ENCODE measurements at places on chromosomes 7 and 10.

- DNase-seq, result no peak
Measured at GRCh38 chr10:15760681-15761080, 41.0 kb upstream of the ITGA8 start.

DNA sequence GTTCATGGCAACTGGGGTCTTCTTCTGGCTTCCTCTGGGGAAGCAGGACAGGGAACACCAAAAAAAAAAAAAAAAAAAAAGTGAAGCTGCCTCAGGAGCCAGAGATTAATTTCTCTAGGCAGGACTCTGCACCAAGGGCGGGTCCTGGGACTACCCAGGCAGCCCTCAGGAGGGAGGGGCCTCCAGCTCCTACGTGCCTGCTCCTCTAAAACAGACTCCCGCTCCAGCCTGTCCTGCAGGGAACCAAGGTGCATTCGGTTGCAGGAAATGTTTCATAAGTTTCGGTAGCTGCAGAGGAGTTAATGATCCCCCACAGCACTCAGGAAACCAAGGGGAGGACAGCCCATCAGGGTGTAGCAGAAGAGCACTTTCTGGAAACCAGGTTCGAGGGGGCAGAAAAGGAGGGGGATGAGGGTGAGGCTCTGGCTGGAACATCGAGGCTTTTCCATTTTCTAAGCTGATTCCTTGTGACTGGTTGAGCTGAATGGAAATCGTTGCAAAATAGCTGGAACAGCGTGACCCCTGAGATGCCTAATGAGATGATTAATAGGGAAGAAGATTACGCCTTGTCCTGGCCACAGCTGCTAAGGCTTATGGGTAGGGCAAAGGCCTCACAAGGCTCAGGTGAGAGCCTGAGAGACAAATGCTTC lies 84.2 kb downstream of the STRA8 start:
- DNase-seq, result no peak

- no peak for DNase-seq
Measured at GRCh38 chr10:93198401-93199131, 124.9 kb downstream of the CYP26A1 start.

GRCh38 chr7:65927489-65928448 lies 54.2 kb downstream of the GUSB start:
- DNase-seq, result no peak

DNA sequence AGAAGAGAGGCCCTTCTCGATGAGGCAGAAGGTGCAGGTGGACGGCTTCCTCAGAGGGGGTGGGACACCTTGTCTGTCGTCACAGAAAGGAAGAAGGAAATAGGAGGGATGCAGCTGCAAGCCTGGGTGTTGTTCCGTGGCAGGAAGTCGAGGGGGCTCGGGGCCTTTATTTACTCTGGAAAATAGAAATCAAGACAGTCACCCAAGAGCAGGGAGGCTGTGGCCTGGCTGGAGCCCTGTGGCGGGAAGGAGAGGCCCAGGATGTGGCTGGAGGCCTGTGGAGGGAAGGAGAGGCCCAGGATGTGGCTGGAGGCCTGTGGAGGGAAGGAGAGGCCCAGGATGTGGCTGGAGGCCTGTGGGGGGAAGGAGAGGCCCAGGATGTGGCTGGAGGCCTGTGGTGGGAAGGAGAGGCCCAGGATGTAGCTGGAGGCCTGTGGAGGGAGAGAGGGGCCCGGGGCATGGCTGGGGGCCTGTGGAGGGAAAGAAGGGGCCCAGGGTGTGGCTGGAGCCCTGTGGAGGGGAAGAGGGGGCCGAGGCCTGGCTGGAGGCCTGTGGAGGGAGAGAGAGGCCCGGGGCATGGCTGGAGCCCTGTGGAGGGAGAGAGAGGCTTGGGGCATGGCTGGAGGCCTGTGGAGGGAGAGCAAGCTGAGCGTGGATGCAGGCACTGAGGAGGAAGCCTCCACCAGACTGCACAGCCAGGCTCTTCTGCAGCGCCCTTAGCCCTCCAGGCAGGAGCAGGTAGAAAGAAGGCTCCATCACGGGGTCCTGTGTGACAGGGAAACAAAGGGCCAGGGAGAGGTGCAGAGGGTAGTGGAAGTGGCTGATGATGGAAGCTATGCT lies 97.3 kb upstream of the SFMBT2 start:
- no peak for DNase-seq

- DNase-seq, result no peak
Measured at GRCh38 chr7:17007841-17008240, 126.1 kb upstream of the AGR3 start.

DNA sequence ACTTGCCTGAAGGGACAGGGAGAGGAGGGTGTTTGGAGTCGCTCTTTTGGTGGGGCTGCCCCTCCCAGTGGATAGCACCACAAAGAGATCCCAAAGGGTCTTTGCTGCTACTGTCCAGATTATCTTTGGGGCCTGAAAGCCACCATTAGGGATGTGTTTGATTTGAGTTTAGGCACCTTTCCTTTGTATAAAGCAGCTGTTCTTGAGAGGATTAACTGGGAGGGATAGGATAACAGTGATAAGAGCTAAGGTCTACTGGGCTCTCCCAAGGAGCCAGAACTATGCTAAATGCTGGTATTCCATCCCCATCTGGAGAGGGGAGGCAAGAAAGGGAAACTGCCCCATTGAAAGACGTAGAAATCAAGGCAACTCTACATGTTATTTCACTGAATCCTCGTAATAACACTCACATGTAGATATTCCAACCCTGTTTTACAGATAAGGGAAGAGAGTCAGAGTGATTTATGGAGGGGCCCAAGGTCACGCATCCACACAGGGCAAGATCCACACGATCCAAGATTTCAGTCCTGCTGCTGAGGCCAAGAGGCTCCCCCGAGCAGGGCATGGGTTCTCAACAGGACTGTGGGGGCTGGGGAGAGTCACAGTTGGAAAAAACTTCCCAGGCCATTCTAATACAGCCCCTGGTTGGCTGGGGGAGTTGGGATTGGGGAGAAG lies 11.1 kb upstream of the TCF7L2 start:
- no peak for DNase-seq

- DNase-seq, result no peak
Measured at GRCh38 chr7:95490231-95490762, 4.6 kb downstream of the ASB4 start.

GRCh38 chr7:17227766-17228490 lies 70.5 kb upstream of the AHR start:
- no peak for DNase-seq

DNA sequence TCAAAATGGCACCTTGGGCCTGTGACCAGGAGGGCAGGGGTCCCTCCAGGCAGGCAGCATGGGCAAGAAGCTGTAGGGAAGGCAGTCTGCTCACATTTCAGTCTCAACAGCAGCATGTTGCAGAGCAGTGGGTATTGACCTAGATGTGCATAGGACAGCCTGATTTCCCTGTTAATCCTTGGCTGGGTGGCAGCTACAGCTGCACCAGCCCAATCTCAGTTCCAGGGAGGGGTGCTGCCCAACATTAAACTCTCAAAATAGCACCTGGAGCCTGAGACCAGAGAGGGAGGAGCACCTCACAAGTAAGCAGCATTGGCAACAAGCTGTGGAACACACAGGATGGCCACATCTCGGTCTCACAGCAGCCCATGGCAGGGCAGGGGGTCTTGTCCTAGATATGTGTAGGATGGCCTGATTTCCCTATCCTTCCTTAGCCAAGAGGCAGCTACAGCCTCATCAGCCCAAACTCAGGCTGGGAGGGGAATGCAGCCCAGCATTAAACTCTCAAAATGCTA lies 10.3 kb downstream of the TMEM140 start:
- DNase-seq, result no peak

DNA sequence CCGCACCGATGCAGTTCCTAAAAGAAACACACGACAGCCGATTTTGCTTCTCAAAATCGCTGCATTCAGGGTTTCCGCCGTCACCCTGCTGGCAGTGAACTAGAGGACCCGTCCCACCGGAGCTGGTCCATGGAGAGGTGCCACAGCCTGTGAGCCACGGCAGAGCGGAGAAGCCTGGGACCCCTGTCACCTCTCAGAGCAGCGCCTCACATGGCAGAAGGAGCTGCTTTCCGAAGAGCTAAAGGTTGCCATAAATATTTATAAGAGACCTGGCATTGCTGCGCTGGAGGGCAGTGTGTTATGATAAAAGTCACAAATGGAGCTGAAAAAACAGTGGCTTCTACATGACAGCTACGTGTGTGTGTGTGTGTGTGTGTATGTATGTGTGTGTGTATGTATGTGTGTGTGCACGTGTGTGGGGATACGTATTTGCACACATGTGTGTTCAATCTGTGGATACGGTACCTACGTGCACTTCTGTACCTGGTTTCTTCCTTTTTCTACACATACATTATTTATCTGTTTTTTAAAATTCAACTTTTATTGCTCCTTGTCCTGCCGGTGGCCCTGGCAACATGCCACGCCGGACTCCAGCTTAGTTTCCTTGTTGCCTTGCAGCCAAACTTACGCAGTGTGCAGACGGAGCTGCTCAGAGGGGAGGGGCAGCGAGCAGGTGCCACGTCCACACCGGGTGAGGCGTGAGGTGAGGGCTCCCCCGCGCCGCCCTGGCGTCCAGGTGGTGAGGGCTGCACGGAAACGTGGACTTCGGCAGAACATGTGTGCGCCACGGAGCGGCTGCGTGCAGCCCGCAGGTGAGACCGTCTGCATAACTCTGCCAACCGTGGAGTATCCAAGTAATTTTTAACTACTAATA lies 115.2 kb upstream of the PITRM1 start:
- DNase-seq, result peak; percentile 29

DNA sequence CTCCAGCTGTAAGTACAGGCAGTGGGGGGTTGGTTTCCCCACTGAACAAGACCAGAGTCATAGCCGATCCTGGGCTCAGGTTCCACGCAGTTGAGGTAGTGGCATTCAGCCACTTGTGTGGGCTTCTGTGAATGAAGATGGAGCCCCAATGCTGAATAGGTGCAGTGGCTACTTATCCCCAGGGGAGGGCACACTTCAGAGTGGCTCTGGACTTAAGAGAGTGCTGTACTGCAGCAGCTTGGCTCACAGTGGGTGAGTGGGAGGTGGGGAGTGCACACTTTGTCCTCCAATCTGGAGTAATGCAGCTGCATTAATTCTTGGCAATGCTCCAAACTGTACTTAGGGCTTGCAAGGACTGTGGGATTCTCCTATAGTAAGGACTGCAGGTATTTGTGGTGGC lies 81.9 kb downstream of the BUB3 start:
- DNase-seq, result no peak

DNA sequence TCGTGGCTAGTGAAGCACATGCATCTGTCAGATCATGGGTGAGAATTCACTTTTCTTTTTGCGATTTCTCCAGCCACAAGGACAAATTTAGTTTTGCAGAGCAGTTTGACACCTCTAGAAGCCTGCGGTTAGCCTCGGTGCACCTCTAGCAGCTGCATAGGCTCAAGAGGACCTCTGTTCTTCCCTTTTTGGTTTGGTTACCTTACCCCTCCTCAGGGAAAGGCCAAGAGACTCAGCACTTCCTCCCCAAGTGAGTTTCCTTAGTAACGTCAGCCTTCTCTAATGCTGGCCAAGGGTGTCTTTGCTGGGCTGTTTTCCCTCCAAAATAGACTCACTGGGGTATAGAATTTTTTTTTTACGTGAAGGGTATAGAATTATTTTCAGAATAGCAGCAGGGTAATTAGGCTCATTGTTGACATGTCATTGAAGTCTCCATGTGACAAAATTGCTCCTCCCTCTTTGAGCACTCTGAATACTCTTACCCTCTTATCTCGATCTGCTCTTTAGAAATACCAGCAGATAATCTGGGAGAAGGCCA lies 97.8 kb downstream of the AUTS2 start:
- no peak for DNase-seq

GRCh38 chr7:151679071-151679708 lies 159.5 kb upstream of the RHEB start:
- no peak for DNase-seq

DNA sequence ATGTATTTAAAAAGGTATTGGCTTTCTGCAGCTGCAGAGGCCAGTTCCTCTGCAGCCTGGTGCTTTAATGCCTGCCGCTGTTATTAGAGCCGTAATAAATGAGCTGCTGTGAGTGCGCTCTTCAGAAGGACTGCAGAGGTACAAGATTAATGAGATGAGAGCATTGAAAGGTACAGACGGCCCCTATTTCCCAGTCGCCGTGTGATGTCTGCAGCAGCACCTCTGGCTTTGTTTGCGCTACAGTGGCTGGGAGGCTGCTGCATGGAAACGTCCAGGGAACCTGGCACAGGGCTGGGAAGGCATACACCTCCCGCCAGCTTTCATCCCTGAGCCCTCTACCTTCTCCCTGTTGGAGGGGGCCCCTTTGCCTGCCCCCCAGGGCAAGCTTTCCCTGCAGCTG lies 383.8 kb upstream of the ZMIZ1 start:
- DNase-seq, result peak; percentile 43

DNA sequence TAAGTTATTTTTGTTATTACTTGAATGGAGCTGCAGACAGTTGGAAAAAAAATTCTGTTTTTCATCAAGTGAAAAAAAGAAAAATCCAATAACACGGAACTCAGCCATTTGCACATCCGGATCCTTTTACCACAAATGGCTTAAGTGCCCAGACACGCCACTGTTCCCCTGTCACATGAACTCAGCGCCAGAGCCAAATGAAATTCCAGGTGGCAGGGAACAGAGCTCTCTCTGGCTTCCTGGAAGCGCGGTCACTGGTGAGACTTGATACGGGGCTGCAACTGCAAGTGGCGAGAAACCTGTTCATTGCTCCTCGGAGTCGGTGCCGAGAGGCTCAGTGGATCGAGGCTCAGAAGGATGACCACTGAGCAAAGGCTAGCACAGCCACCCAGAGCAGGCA lies 60.8 kb upstream of the NPTX2 start:
- DNase-seq, result peak; percentile 33

- DNase-seq, result no peak
Measured at GRCh38 chr10:13475124-13475523, 53.7 kb downstream of the BEND7 start.

- no peak for DNase-seq
Measured at GRCh38 chr7:84712374-84713121, 474.3 kb downstream of the SEMA3D start.

DNA sequence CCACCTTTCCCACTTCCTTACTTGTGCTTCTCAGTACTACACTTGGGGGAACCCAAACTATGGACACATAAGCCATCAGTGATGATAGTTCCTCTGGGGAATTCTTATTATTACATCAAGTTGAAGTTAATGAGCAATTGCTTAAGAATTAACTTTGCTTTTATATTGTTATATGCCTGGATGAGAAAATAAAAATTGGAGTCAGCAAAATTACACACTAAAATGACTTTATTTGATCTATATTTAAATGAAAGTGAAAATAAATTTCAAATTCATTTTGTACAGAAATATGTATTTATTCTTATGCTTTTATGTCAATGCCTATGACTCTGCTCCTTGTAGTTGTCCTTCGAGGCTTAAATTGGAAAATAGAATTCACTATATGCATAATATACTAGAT lies 149.4 kb upstream of the KCND2 start:
- DNase-seq, result no peak

Data from NCI-H1105 treated with DMSO at 0.1 percent for 48 hours (cell line).